ENCODE measurements at places on chromosomes 16 and 17.
A peak's percentile ranks its signal among the peaks of the same experiment; 100 is the strongest.

DNA sequence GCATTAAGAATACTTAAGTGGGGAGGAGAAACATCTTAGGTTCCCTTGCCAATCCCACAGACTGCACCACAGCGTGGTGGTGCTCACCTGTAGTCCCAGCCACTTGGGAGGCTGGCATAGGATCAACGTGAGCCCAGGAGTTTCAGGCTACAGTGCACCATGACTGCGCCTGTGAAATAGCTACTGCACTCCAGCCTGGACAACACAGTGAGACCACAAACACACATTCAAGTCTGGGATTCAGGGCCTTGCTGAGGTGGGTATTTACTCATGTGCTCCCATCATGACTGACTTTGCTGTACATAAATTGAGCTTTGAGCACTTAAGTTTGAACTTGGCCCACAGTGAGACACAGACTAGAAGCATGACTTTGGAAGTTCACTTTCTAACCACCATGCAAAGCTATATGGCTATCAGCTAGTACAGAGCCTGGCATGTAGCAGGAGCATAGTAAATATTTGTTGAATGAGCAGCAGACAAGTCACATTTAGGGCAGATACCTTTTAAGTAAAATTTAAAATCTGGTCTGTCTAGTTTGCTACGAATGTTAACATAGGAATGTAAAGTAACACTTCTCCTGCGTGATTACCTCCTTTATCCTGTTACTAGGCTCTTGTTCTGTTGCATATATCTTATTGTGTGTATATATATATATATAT, 33.5 kb downstream of the CEP95 start:
- DNase-seq = no peak

DNA sequence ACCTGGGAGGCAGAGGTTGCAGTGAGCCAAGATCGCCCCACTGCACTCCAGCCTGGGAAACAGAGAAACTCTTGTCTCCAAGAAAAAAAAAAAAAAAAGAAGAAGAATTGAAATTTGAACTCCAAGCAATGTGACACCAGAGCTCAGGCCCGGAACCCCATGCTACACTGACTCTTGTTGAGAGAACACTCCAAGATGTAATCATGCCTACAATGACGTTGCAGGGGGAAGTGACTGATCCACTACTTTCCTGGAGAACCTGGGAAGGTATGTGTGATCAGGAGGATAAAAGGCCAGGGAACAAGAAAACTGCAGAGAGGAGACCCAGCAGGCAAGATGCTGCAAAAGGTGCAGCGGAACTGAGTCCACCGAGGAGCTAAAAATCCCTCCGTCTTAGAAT, 57.9 kb downstream of the ADCY9 start:
- no peak for DNase-seq

- DNase-seq = no peak
These were observed 14.4 kb upstream of the EEF2K start for GRCh38 chr16:22191532-22192260.

DNA sequence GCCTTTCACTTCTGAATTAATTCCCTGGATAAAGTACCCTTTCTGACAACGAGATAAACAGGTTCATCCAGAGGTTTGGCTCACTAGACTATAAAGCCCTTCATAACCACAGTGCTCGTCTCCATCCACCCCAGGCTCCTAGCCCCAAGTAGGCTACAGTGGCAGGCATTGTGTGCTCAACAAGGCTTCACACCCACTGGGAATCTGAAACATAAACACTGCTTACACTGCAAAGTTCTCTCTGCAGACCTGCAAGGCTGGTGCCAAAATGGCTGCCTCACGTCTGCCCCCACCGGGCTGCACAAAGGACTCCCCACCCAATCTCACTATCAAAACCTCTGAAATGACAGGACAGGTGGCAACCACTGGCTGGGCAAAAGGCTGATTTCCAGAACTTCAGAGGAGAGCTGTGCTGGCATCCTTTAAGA, 5.1 kb upstream of the HLF start:
- no peak for DNase-seq

GRCh38 chr17:57463103-57463885, 207.0 kb downstream of the MSI2 start:
- peak; percentile 62 for DNase-seq

- DNase-seq = no peak
These were observed 325.9 kb downstream of the ZFHX3 start for GRCh38 chr16:72721981-72722380.

DNA sequence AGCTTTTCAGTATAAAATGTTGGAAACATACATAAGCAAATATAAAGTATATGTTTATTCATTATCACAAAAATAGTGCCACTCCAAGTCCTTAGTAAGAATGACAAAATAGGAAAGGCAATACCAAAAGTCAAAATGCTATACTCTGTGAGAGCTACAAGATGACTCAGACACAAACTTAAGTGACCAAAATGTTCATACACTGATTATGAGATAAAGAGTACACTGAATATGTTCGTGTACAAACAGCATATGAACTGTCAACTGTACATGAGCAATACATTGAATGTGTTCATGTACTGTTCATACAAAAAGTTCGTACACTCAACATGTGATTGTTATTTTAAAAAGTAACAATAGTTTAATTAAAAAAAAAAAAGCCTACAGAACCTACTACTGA, 103.3 kb downstream of the CA4 start:
- no peak for DNase-seq

- no peak for DNase-seq
These were observed 4.6 kb upstream of the GSE1 start for GRCh38 chr16:85608515-85608885.
